ENCODE measurements at places on chromosomes 1 and 21. TPM values are rescaled to one million over a fixed set of nuclear protein-coding genes. Genes with fewer than 3 reads are reported as not detected.

The TACSTD2 gene
- total RNA-seq: 33.0 TPM

The CCDC185 gene
- total RNA-seq: not detected

The TMEM81 gene
- 2.3 TPM for total RNA-seq

The SPATA45 gene
- not detected for total RNA-seq

The CAMK1G gene
- not detected for total RNA-seq

The HSD3B2 gene
- not detected for total RNA-seq

The SYPL2 gene
- not detected for total RNA-seq

The SYDE2 gene
- 0.49 TPM for total RNA-seq

The SPATC1L gene
- total RNA-seq: 3.1 TPM

The DIO1 gene
- total RNA-seq: not detected

The RXRG gene
- not detected for total RNA-seq

The TMEM52 gene
- total RNA-seq: 0.13 TPM

The SPRR2A gene
- not detected for total RNA-seq

The HCRTR1 gene
- total RNA-seq: 0.65 TPM

The GPR89A gene
- total RNA-seq: 31.5 TPM

The KIF26B gene
- under 0.01 TPM for total RNA-seq

The TAS1R3 gene
- 0.32 TPM for total RNA-seq

The SETSIP gene
- 0.16 TPM for total RNA-seq

The BTBD19 gene
- 2.1 TPM for total RNA-seq

The SLC45A1 gene
- 1.8 TPM for total RNA-seq

The AVPR1B gene
- not detected for total RNA-seq

The HOOK1 gene
- not detected for total RNA-seq

The KIRREL1 gene
- 33.3 TPM for total RNA-seq

The PDC gene
- not detected for total RNA-seq

The MROH9 gene
- not detected for total RNA-seq

The KRTAP19-3 gene
- total RNA-seq: not detected

The CRNN gene
- not detected for total RNA-seq

The VANGL1 gene
- 25.2 TPM for total RNA-seq

The TMOD4 gene
- 0.49 TPM for total RNA-seq

The ANKRD45 gene
- total RNA-seq: not detected

The GREM2 gene
- not detected for total RNA-seq

The PLA2G2F gene
- not detected for total RNA-seq

The FAM177B gene
- total RNA-seq: not detected
